ENCODE measurements at places on chromosomes 1 and 21.

DNA sequence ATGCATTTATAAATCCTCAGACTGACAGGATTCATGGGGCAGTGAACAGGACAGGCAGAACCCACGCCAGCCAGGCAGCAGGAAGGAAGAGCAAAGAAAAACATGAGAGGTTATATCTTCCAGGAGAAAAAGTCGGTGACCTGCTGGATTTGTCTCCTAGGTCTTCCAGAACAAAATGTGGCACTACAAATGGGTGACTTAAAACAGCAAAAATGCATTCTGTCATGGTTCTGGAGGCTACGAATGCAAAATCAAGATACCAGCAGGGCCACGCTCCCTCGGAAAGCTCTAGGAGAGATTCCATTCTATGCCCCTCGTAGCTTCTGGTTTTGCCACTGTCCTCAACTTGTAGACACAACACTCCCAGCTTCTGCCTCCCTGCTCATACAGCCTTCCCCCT lies 63.4 kb downstream of the PSMG1 start:
- DNase-seq: no peak

- no peak for DNase-seq
These were observed 258.9 kb upstream of the SGIP1 start for GRCh38 chr1:66275083-66275482.

DNA sequence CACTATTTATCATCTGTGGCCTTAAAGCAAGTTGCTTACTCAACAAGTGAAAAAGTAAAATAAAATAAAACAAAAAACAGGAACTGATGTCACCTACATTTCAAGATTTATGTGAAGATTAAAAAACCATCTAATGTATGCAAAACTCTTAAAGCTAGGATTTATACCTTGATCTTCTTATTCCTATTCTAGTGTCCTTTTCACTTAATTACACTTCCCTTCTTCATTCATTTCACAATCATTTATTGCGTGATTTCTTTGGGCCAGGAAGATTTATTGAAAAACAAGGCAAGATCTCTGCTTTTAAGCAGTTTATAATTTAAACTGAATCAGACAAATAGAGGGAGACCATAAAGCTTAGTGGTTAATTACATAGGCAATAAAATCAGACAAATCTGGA lies 18.6 kb downstream of the PTGER3 start:
- no peak for DNase-seq

DNA sequence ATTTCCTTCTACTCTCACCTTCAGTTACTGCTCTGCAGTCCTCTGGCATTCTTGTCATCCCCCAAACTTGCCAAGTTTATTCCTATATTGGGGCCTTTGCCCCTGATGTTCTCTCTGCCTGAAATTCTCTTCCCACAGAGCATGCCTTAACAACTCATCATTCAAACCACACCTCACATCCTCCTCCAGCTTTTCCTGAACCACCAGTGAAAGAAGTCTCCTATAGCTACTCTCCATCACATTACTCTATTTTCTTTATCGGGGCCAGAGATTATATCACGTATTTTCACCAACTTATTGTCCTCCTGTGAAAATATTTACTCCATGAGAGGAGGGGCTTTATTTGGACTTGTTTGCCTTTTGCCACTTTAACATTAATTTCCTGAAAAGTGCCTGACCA lies 32.1 kb downstream of the EXTL2 start:
- peak; percentile 81 for DNase-seq

DNA sequence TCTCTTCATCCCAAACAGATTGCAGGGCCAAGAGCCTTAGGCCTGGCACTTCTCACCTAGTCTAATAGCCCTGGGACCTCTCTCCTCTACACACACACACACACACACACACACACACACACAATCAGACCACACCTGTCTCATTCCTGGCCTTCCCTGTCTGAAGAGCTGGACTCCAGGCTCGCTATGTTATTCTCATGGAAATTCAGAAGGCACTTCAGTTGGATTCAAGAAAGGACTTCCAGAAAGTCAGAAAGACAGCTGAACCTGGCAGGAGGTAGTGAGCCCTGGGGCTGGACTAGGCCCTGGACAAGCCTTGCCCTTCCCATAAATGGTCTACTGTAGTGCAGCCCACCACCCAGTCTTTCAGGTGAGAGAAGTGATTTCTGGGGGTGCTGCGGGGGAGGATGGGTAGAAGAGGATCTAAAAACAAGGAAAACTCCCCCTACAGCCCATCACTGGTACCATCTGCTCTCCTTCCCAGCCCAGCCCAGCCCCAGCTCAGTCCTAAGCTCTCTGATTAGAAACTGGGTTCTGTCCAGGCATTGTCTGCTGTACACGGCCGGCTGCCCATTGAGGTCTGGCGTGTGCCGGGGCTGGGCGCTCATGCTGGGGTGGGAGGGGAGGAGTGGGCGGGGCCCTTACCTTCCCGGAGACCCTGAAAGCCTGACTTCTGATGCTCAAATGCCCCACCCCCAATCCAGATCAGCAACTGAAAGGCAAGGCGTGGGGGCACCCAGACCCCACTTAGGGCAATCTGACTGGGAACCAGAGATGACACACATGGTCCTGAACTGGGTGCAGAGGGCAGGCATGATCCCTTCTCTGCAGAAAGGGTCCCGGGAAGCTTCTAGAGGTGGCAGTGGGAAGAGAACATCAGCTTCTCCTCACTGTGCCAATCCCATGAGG lies 2.5 kb downstream of the KIF21B start:
- peak; percentile 50 for DNase-seq

GRCh38 chr1:17186216-17186909 lies 18.6 kb upstream of the PADI1 start:
- DNase-seq: no peak

- no peak for DNase-seq
These were observed 472.3 kb upstream of the BRINP3 start for GRCh38 chr1:190949939-190950338.

GRCh38 chr1:154729031-154729442 lies 121.1 kb upstream of the ADAR start:
- DNase-seq: peak; percentile 57

DNA sequence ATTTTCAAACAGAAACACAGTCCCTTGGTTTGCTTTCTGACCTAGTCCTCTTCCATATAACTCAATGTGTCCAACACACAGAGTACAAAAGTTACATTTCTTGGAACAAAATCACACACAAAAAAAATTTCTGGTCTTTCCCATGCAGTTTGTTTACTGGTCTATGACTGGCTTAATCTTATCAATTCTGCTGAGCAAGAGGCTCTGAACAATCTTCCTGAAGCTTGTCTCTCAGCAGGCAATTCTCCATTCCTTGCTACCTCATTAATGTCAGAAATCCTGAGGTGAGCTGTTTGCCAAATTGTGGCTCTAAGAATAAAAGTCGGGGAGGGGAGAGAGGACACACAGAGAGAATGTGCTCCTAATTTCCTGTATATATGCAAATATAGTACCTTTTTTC lies 423.6 kb downstream of the HLX start:
- DNase-seq: no peak

DNA sequence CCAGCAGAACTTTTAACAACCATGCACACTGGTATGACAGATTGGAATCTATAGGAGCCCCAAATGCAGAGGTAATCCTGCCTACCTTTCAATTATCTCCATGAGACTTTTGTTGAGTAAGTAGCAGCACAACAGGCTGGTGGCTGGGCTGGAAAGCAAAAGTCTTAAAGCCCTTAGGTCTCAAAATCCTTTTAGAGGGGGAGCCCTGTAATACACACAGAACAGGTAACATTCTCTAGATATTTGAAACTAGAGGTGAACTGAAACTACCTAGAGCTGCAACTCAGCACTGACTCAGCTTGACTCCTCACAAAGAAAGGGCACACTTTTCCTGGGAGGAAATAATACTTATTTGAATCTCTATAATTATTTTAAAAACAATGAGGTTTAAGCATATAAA lies 71.5 kb downstream of the CLCA4 start:
- DNase-seq: no peak

DNA sequence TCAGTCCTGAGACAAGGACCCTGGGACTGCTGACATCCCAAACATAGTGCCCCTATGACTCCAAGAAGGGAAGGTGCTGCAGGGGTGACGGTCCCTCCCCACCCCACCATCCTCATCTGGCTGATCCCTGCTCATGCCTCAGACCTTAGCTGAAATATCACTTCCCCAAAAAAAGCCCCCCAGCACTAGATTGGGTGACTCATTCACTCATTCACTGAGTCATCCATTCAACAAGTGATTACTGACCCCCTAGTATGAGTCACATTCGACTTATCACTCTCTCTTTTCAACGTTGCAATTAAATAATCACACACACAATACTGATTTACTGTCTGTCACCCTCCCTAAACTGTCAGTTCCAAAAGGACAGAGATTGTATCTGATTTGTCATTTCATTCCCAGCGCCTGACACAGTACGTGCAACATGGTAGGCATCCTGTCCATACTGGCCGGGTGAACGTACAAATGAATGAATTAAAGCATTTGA lies 48.6 kb downstream of the HIVEP3 start:
- DNase-seq: peak; percentile 76

DNA sequence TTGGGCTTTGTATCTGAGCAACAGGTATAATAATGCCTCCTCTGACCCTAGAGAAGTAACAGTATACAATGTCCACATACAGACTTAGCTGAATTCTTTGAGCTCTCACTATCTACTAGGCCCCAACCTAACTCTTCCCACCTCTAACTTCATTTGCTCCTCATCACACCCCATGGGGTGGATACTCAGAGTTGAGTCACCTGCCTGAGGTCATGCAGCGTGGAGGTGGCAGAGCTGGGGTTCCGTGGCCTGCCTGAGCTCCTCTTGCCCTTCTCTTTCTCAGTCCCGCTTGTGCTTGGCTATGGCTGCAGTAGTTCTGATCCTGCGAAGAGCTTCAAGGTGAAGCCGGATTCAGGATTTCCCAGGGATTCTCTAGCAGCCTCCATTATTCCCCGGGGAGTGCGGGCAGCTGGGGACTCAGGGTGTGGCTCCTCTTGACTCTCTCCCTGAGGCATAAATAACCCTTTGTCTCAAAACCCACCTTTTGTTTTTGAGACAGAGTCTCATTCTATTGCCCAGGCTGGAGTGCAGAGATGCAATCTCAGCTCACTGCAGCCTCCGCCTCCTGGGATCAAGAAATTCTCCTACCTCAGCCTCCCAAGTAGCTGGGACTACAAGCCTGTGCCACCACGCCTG lies 29.9 kb upstream of the ACTL8 start:
- no peak for DNase-seq

DNA sequence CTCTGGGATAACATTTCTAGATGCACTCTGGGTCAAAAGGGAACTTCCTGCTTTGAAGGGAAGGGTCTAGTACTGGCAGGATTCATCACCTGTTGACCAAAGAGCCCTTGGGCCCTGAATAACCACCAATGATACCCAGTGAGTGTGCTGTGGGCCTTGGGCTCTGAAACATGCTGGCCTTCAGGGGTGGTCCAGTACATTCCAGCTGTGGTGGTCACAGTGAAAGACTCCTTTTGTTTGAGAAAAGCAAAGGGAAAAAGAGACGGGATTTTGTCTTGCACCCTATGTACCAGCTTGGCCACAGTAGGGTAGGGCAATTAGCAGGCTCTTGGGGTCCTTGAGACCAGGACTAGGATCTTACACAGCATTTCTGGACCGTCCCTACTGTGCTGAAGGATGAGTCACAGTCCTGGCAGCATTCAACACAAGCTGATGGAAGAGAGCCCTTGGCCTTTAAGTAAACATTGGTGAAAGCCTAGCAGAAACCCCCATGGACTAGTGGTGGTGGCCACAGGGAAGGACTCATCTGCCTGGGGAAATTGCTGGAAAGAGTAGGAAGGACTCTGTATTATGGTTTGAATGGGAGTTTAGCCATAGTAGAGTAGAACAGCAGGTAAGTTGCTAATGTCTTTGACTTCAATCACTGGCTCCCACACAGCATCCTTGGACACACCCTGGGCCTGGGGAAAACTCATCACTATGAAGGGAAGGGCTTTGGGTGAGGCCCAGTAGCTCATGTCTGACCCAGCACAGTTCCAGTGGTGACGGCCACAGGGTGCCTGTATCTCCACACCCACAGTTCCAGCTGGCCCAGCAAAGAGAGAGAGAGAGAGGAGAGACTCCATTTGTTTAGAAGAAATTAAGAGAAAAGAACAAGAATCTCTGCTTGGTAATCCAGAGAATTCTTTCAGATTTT lies 87.5 kb downstream of the COL24A1 start:
- peak; percentile 68 for DNase-seq

- DNase-seq: peak; percentile 67
These were observed 54.8 kb upstream of the SOD1 start for GRCh38 chr21:31604591-31605190.

DNA sequence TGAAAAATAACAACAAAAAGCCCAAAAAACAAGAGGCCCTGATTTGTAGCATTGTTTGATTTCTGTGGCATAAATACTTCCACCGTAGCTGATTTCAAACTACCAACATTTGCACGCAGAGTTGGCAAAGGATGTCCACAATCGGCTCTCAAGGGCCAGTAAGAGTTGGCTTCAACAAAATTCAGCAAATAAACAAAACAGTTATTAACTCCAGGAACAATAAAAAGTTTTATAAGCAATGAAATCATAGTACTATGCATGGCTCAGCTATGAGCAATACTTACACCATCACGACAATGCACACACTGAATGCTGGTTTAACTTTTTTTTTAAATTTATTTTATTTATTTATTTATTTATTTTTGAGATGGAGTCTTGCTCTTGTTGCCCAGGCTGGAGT lies 8.7 kb upstream of the COX20 start:
- no peak for DNase-seq

DNA sequence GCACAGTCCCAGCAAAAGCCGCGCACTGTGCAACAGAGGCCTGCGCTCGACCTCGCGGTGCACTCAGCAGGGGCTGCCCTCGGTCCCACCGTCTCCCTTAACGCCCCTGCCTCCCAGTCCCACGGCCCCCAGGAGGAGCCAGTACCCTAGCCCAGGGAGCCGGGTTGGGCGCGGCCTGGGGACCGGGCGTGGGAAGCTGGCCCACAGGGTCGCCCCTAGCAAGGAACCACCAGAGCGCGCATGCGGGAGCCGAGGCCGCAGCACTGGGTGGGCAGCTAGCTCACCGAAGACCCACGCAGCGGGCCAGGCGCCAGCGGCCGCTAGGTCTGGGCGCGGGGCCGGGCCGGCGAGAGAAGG lies 21.6 kb upstream of the ZNF678 start:
- DNase-seq: peak; percentile 4

DNA sequence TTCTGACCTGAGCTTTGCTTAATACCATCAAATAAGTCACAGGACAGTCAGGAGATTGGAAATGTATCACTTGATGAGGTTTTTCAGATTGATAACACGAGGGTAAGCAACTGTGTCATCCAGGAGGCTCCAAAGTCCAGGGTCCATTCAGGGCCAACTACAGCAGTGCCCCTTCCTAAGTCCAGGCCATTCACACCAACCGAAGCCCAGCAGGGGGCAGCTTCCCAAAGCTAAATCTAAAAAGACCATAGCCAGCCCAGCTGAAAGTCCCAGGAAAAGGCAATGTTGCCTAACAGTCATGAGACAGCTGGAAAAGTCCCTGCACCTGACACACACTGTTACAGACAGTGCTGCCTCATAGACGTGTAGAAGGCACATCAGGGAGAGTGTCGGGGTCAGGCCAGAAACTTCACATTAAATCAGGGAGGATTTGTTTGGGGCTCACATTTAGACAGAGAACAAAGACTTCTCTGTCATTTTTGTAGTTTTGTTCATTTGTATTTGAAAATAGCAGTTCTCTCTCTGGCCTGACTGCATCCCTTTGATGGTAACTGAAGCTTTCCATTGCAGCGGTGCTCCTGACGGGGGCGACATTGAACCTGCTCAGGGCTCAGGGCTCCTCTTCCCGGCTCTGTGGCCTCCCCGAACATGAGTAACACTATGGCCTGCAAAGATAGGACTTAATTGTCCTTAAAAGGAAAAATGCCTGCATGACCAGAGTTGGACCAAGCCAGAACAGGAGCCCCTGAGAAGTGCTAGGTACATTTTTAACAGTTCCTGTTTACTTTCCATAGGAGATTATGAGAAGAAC lies 200.4 kb downstream of the NRIP1 start:
- peak; percentile 89 for DNase-seq

Measured in iris pigment epithelial cell (primary cell).